ENCODE measurements at places on chromosomes 16 and 17.

DNA sequence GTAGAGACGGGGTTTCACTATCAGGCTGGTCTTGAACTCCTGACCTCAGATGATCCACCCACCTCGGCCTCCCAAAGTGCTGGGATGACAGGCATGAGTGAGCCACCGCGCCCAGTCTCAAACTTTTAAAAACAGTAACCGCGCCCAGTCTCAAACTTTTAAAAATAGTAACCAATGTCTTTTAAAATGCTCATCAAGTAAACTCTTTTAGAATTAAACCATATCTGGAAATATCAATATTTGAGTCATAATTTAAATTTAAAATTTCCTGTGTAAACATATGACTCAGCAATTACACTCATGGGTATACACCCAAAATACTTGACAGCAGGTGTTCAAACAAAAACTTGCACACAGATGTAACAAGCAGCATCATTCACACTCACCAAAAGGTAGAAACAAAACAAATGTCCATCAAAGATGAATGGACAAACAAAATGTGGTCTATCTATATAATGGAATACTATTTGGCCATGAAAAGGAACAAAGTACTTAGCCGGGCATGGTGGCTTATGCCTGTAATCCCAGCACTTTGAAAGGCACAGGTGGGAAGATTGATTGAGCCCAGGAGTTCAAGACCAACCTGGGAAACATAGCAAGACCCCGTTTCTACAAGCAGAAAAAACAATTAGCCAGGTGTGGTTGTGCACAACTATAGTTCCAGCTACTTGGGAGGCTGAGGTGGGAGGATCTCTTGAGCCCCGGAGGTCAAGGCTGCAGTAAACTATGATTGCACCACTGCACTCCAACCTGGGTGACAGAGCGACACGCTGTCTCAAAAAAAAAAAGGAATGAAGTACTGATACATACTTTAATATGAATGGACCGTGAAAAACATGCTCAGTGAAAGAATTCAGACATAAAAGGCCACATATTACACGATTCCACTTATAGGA is 20.2 kb downstream of the ENPP7 start:
- DNase-seq = no peak

- no peak for DNase-seq
Observed at GRCh38 chr16:22267764-22268163, 29.4 kb upstream of the POLR3E start.

DNA sequence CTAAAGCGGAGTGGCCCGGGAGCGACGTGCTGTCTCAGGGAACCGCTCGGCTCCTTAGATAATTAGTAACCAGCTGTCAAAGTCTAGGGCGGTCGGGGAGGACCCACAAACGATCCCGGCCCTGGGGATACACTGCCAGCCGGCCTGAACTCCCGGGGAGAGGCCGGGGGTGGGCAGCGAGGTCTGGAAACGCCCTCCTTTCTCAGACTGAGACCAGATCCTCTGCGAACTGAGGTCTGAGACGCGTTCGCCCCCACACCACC is 1.3 kb downstream of the HNF1B start:
- DNase-seq = no peak

GRCh38 chr17:828761-829160 is 46.6 kb downstream of the MRM3 start:
- DNase-seq = no peak

DNA sequence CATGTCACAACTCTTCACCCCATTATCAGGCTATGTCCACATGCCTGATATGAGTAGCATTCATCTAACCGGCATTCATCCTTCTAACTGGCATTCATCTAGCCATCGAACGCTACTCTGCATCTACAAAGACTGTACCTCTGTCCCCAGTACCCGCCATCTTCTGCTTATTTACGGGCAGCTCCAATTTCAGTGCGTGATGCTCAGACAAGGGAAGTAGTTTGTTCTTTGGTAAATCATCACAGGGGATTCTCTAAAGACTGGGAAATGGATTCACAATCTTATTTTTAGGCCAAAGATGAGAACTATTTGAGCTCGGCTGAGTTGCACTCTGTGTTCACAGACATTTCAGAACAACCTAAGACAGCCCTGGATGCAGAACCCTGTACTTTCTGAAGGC is 39.4 kb downstream of the STAT5B start:
- no peak for DNase-seq

GRCh38 chr17:82217530-82218204 is 5.0 kb upstream of the CCDC57 start:
- no peak for DNase-seq

- no peak for DNase-seq
Observed at GRCh38 chr17:59490216-59490615, 75.2 kb upstream of the DHX40 start.

DNA sequence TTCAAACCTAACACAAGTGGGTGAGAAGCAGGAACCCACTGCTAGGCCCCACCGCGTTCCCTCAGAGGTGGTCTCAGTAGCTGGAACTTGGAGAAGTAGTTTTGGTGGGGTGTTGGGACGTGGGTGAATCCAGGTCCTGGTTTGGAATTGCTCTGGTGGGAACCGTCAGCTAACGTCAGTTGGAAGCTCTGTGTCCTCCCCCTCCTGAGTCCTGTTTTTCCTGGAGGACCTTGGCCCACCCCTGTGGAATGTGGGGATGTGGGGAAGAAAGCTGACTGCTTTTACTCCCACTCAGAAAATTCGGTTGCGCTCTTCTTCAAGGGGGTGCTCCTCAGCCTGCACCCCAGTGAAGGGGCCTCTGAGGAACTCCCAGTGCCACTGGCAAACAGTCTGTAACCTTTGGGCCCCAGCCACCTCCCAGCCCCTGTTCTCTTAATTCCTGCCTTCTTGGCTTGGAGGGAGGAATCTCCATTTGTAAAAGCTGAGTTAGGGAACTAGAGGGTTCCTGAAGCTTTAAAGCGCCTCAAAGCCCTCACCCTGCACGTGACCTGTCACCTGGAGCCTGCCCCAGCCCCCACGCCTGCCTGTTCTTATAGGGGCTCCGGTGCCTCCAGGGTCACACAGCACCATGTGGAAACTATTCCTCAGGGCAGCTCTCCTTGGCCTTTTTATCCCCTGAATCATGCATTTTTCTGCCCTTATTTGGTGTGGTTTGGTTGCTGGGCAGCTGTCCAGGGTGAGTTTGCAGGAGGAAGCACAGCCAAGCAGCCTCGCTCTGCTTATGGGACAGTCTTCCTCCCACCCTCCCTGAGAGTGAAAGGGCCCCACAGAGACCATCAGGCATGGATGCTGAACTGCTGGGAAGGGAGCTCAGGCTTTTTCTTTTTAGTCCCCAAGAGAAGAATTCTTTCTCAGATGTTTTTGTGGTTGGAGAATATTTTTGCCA is 16.2 kb upstream of the NAGLU start:
- DNase-seq = no peak

DNA sequence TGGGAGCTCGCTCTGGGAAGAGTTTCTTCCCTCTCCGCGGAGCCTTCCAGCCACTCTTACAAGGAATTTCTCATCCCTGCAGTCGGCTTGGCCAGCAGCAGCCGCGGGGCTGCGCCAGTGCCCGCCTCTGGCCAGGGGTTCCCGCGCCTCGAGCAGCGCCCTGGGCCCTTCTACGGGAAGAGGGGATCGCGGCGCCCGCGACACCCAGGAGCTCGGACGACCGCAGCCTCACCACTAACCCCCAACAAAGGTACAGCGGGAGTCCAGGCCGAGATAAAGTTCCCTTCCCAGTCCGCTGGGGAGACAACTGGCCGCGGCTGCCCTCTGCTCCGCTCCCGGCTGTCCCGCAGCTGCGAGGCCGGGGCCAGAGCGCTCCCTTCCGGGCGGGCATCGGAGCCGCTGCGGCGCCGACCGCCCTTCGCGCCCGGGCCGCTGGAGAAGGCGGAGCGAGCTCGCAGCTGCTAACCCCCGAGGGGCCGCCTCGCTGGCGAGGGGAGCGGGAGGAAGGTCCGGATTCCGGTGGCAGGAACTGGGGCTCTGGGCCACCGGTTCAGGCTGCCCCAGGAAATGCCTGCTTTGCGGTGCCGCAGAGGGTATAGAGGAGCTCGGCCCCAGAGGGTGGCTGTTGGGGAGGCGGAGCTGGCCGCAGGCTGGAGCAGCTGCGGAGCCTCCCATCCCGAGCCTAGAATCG is 3.6 kb upstream of the HS3ST3B1 start:
- peak; percentile 62 for DNase-seq

DNA sequence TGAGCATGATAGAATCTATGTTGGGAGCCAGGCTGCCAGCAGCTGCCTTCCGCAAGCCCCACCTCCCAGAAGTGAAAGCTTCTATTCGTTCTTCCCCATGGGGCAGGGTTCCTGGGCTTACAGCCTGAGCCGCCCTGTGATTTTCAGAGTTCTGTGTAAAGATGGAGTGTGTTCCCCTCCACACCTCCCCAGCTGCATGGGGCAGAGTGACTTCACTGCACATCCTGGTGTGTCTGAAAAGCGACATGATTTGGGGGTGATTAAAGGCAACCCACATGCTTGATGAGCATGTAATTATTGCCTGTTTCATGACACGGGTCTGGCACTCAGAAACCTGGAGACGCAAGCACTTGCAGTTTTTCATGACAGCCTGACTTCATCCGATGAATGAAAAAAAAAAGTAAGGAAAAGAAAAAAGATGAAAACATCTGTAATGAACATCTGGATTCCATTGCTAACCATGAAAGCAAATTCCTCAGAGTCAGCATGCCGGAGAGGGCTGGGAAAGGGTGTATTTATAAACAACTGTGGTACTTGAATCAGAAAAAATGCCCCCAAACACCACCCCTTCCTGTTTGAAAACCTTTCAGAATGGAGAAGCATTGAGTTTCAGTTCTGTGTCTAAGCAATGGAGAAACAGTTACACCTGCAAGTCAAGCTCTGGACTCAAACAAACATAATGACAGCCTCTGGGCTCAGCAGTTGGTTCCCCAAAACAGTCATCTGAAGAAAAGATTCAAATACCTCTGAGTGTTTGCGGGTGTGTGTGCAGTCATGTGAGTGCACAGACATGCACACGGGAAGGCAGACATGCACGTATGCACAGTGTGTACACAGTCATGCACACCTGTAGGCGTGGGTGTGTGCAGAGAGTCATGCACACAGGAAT is 266.0 kb downstream of the ENGASE start:
- DNase-seq = no peak

DNA sequence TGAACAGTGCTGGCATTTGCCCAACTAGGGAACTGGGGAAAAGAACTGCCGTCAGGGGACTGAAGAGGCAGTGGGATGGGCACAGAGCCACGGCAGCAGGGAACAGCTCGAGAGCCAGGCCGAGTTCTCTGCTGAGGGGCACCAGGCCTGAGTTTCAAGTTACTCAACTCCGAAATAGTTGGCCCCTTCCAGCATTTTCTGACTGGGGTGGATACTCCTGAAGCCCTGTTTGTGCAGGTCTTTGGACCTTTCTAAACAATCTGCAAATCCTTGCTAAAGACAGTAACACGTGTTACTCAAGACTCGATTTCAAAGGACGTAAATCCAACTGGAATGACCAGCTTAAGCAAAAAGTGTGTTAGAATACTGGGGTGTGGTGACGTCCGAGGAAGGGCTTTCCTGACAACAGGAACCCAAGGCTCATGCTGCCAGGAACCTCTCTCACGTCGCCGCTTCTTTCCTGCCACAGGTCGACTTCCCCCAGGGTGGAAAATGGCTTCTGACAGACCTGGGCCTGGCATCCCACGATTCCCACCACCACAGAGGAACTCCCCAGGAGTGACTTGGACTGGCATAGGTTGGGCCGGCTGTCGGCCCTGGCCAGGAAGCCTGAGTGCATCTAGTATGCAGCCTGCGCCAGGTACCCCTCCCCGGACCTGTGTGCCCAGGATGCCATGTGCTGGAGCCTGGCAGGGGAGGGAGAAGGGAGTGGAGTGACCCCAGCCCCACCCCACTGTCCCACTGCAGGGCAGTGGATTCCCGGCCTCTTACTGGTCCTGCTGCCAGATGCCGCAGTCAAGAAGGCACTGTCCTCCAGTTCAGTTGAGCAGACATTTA is 71.9 kb downstream of the N4BP1 start:
- no peak for DNase-seq

DNA sequence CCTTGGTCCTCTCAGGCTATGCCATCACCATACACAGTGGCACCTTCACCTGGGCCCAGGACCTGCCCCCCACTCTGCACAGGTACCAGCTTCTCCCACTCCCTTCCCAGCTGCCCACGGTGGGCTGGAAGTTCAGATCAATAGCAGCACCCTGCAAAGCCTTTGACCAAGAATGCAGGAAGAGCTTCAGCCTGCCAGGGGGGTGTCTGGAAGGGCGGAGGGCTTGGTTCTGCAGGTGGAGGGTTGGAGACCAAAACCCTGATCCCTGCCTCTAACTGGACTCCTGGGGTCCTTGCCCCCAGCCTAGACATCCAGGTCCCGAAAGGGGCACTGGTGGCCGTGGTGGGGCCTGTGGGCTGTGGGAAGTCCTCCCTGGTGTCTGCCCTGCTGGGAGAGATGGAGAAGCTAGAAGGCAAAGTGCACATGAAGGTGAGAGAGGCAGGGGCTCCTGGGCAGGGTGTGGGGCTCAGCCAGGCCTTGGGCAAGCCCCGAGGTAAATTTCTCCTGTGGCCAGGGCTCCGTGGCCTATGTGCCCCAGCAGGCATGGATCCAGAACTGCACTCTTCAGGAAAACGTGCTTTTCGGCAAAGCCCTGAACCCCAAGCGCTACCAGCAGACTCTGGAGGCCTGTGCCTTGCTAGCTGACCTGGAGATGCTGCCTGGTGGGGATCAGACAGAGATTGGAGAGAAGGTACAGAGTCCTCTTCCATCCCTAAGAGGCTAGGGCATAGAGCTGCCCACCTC is 34.3 kb downstream of the ABCC3 start:
- DNase-seq = no peak

DNA sequence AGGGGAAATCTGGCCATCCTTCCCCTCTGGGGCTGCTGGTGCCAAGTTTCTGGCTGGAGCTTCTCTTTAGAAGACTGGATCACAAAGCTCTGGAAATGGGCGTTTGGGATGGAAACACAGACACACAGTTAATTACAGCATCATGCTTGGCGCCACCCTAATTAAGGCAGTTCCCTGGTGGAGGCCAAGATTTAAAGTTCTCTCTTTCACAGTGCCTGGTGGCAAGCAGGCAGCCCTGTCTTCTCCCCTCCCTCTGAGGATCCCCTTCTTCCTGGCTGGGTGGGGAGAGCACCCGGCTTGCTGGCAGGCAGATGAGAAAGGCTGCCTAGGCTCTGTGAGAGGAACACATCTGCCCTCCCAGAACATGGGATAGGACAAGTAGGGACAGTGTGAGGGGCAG is 59.0 kb upstream of the NKD1 start:
- no peak for DNase-seq

GRCh38 chr17:43211480-43212402 is at the start of gene TMEM106A:
Gene TMEM106A (plus strand): TSS chr17:43211875. CDS start chr17:43213042, 1,167 bp downstream.
- peak; percentile 86 for DNase-seq

All from activated CD4-positive, alpha-beta T cell treated with anti-CD3 and anti-CD28 coated beads, Interleukin-2, Interleukin-6, amounts not matched to agents 100 ng/mL and 50 ng/mL, durations not matched to agents 16 hours and 8 hours (primary cell).